ENCODE measurements at places on chromosomes 5 and 9. TPM values are rescaled to one million over a fixed set of nuclear protein-coding genes. Genes with fewer than 3 reads are reported as not detected.

Gene PCDHGB4
- 0.34 TPM for total RNA-seq

Gene GMCL2
- total RNA-seq, result not detected

Gene TMOD1
- 0.97 TPM for total RNA-seq

Gene GARIN3
- 0.30 TPM for total RNA-seq

Gene CIZ1
- 150 TPM for total RNA-seq

Gene ENHO
- total RNA-seq, result not detected

DNA sequence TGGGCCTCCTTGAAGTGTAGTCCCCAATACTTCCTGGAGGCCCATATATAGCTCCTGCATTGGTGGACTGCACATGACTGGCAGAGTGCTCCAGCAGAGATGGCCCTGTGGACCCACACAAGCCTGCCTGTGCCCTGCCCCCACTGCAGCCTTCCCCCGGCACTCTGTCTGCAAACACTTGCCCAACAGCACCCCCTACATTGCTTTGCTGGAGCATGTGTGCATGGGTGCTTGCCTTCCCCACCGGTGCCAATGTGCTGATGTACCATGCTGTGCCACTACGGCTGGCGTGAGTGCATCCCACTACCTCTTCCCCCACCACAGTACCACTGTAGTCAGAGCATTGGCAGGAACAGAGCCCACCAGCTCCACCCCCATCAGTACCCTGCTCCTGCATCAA, 563.6 kb upstream of the CTNND2 start:
- DNase-seq, result no peak

DNA sequence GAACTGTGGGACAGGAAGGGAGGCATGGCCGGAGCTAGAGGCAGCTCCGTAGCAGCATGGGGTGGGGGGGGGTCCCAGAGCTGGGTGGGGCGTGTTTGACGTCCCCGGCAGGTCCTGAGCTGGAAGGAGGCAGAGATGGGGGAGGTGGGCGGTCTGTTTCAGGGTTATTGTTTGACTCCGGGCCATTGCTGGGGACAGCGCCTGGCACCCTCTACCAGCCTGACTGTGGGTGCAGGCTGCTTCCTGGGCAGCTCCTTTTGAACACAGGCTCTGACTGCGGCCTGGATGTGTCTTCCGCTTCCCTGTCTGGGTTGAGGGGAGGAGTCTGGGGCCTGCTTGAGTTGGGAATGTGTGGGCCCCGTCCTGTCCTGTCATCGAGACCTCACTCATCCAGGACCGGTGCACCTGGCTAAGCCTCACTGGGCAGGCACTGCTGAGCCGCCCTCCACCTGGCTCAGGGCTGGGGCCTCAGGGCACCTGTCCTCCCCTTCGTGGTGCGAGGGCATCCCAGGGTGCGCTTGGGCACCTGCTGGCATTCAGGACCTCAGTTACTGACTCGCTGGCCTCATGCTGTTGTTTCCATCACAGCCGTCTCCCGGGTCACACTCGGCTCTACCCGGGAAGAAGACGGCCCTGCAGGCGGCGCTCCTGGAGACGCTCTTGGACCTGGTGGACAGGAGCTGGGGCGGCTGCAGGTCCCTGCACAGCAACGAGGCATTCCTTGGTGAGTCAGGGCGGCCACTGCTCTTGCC, 26.5 kb downstream of the CEP72 start:
- DNase-seq, result no peak

DNA sequence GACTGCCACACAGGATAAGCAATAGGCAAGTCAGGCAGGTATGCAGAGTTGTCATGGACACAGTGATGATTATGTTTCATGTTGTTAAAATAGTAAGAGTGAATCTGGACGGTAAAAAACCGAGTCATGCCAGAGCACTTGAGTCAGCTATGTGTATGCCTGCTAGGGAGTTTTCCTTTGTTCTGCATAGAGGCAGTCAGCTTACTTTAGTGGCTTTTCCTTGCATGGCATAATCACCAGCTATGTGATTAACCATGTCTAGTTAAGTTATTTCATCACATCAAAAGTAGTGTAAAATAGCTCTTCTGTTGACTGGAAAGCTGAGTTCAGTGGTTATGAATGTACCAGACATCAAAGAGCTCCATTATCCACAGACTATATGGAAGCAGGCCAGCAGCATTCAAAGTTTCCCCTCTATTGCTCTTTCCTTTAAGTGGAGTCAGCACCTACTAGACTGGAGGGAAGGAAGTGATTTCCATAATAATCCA, 989.8 kb downstream of the TLE1 start:
- DNase-seq, result no peak

DNA sequence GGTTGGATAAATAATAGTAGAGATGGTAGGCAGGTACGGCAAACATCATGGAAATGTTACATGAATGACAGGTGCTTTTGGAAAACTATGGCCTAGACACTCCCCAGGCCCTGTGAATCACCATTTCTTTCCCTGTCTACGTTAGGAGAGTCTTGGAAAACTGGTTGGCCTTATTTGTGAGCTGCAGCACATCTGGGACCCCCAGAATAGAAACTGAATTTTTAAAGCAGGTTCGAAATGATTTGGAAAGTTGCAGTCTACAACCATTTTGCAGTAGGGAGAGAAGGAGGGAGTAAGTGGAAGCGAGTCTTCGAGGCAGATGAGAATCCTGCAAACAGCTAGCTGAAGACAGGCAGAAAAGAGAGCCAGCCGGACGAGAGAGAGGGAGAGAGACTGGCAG, 13.0 kb downstream of the C1QTNF2 start:
- DNase-seq, result no peak

GRCh38 chr5:150143350-150144245, 12.0 kb downstream of the PDGFRB start:
- DNase-seq, result no peak

DNA sequence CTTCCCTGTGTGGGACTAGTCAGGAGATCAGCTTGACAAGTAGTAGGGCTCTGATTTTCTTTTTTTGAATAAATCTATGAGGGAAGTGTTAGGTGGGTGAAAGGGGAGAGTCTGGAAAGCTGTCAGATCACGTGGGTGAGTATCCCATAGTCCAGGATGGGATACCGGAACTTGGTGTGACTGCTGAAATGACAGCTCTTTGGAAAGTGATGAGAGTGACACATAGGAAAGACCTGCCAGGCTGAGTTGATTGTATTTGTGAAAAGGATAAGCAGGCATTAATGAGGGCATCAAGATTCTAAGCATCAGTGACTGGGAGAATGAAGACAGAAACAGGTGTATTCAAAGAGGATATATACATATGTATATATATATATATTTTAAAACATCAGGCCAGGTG, 35.6 kb downstream of the ACTBL2 start:
- no peak for DNase-seq

DNA sequence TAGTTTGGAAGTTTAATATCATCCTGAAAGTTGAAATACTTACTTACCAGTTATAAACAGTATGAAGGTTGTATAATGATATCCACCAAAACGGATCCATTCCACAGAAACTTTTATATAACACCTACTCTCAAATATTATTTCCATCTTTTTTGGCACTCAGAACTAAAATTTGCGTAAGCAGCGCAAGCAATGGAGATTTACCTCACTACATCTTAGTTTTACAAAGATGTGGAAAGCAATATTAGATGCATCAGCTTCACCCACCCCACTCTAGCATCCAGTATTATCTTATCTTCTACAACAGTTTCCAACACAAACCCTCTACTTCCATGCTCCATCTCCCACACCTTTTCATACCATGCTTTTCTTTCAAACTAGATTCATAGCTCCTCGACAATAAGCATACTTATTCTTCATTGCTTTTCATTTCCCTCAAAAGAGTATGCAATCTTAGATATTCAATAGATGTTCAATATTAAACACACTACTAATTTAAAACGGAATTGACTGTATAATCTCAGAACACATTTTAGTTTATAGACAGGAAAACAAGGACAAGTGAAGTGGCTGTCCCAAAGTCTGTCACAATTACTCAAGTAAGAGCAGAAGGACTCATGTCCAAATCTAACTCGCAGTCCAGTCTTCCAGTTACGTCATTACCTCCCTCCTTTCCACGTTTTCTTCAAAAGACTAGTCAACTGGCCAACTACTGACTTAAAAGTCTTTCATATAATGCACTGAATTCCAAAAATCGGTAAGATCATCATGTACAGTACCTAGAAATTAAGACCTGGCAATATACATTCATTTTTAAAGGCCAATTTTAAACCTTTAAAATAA, 2.2 kb downstream of the PPP2CA start:
- DNase-seq, result no peak

DNA sequence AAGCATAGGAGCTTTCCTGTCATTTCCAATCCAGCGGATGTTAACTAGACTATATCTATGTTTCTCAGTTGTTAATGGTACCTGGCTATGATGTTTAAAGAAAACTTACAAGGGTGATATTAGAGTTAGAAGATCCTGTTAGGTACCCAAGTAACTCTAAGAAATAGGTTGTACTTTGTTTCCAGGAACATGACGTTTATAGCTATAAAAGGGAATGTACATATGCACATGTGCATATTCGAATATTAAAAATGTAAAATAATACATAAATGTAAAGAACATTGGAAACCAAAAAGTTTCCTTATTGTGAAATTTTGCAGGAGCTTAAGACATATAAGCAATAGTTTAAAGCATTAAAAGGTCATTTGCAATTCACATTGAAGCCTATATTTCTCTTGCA, 247.7 kb upstream of the EDIL3 start:
- DNase-seq, result no peak

DNA sequence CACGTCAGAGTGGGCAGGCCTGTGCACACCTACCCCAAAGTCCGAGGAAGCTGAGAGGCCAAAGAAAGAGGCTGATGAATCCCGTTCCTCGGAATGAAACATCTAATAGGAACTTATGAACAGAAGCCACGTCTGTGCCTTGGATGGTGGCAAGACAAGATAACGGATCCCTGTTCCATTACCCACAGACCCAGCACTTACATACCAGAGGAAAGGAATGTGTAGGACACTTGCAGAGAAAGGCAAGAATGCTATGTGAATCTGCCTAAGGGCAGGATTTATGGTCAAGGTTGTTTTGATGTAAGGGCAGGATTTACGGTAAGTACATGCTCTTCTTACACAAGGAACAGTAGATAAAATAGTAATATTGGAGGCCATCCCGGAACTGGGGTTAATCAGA, 93.2 kb downstream of the WDR41 start:
- DNase-seq, result no peak

DNA sequence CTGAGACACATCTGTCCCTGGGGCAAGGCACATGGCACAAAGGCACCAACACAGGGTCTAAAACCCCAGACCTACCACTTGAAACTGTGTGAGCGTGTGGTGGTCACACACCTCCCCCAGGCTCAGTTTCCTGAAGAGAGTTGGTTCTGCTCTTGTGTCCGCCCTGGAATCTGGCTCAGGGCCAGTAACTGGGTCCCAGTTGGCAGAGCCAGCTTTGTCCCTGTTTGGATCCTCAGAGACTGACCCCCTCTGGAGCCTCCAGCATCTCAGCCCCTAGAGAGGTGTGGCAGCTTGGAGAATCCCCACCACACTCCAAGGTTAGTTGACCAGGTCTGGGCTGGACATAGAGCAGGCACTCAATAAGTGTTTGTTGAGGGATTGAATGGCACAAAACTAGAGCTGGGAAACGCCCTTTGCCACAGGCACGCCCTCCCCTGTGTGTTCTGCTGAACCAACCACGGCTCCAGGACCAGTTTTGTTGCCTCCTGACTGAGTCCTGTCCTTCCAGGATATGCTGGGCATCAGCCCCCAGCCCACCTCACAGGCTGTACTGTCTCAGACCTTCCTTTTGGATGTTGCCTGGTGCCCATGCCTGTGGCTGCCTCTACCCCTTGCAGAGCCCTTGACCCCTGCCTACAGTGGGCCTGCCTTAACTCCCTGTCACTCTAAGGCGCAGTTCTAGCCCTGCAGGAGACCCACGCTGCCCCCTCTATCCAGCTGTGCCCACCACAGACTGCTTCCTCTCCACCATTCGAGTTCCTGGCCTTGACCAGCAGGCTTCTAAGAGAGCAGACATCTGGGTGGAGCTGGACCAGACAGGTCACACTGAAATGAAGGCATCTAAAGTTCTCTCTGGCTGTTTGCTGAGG, 3.8 kb upstream of the PDLIM4 start:
- no peak for DNase-seq

DNA sequence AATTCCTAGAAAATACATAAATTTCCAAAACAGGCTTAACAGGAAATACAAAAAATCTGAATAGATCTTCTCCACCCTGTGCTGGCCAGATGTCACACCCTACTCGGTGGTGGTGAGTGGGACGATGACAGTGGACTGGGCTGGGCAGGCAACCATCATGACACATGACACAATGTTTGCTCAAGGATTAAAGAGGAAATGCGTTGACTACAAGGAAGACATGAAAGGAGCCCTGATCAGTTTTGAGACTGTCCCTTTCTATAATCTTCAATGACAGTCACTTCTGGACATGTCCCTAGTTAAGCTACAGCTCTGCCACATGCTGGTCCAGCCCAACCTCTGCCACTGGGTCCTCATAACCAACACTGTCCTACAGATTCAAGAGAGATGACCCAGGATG, 99.8 kb downstream of the ZDHHC21 start:
- DNase-seq, result no peak

DNA sequence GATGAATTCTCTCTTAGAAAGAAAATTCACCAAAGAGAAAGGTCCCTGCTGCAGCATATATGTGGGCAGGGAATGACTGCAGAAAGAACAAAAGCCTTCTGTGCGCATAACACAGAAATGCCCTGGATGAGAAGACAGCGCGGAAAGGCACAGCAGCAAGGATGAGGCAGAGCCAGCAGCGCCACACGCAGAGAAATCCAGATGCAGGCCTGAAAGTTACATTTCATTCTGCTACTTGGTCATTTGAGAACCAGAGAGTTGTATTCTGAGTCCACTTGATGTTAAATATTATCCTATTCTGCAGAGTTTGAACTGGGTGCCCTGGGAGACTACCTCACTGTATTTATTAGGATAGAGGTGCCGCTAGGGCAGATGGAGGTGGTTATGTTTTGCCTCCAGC, 68.5 kb downstream of the GLDC start:
- DNase-seq, result no peak

DNA sequence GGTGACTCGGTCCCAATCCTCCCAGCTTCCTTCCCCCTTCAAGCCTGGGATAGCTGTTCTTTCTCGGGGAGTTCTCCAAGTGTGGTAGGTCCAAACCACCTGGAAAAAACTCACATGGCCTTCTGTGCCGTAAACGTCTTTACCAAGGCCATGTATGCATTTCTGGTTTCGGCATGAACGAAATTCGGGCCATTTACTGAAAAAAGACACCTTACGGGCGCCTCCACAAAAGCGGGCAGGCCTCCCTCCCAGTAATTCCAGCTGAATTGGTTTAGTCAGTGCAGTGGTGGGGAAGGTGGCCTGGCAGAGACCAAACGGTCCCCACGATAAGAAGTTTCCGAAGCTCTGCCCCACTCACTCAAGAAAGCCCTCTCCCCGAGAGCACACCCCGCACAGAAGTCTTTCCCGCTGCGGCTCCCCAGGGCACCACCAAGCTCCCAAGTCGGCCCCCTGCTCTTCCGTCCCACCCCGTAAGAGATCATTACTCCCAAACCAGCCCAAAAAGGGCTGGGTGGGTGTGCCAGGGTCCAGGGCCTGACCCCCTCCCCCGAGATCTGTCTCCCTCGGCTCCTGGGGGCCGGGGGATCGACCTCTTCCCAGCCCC, 86.3 kb upstream of the MELK start:
- DNase-seq, result peak; percentile 12

DNA sequence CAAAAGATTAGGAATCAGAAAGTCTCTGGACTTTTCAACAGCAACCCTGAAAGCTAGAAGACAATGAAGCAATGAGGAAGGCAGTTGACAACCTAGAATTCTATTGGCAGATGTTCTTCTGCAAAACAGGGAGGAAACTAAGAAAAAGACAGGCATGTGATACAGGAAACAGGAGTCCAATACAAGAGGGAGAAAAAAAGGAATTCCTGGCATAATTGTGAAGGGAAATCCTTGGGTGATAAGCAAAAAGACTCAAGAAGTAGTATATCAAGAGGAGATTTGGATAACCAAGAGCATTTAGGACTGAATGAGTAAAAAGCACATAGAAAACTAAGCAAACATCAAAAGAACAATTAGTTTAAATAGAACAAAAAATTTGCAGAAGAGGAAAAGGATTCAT, 58.6 kb downstream of the LPAR1 start:
- DNase-seq, result no peak
